ENCODE measurements at places on chromosomes 3 and 15.

DNA sequence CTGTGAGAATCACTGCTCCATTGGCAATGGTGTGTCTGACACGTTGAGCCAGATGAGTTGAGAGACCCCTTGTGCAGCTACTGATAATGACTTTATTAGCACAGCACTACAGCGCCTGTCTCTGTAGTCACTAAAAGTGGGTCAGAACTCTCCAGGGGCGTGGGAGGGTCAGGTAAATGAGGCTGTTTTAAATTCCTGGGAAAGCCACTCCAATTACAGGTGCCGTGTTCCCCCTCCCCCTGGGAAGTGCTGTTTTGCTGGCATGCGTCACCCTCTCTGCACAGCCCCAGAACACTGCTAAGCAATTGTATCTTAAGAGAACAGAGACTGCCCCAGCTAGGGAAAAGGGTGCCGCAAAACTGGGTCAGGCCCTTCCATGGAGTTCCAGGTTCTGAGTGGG lies 21.5 kb upstream of the CPNE9 start:
- DNase-seq = no peak

GRCh38 chr3:99286266-99286845 lies 352.0 kb upstream of the COL8A1 start:
- no peak for DNase-seq

DNA sequence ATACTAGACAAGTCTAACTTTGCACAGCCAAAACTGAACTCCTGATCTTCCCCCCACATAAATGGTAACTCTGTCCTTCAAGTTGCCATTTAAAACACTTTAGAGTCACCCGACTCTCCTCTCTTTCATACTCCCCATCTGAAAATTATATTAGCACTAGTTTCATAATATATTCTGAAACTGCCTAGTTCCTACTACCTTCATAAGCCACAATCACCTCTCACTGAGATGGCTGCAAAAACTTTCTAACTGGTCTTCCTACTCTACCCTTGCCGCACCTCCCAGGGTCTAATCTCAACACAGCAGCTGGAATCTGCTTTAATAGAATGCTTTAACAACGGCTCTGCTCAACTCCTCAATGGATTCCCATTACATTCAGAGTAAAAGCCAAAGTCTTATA lies 55.0 kb downstream of the GLB1 start:
- no peak for DNase-seq

DNA sequence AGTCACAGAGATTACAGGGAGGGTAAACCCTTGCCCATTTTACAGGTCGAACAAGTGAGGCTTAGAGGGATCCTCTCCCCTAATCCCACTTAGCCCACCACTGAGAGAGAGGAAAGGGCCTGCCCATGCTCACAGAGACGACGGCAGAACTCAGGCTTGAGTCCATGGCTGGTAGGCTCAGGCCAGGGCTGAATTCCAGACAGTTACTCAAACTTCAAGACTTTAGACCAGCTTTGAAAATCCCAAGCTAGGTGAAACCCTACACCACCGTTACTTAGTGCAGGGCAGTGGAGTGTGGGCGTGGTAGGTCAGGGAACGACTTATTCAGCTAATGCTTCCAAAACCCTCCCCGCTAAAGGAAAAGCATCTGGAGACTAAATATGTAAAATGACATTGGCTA lies 16.4 kb downstream of the GRIP2 start:
- DNase-seq = no peak

GRCh38 chr15:32870240-32871033 lies 152.6 kb downstream of the GREM1 start:
- DNase-seq = no peak

DNA sequence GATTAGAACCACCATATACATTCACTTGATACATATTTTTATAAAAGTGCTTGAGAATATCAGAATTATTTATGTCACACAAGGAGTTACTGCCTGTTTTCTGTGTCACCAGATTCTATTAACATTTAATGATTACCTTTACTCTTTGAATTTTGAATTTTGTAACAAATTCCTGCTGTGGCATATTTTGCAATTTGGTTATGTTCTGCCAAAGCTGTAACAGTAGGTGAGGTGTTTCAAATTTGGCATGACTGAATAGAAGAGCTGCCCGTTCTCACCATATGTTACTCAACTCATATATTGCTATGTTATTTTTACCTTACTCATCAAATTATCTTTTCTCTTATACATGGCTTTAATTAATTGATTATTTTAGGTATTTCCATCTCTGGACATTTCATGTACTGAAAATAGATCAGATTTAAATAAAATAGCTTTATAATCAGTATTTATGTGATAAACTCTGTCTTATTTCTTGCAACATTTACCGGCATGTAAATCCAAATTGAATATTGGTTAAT lies 18.9 kb downstream of the PML start:
- DNase-seq = no peak

GRCh38 chr15:35690698-35691116 lies 144.7 kb upstream of the DPH6 start:
- no peak for DNase-seq

- no peak for DNase-seq
These were observed 716.5 kb upstream of the CFAP20DC start for GRCh38 chr3:59766200-59766872.

DNA sequence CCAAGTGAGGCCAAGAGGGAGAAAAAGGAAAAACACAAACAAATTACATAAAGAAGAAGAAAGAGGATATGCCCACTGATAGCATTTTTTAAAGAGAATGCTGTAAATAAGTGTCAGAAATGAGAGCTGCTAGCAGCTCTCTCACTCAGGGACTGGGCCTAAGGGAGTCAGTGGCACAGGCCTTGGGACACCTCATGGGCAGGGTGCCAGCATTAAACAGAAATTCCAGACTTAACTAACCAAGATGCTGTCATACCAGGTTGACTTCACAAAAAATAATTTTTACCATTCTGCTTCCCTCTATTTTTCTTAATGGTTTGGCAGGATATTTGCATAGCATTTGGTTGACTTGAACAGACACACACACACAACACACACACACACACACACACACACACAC lies 92.3 kb upstream of the ADAMTSL3 start:
- DNase-seq = no peak

DNA sequence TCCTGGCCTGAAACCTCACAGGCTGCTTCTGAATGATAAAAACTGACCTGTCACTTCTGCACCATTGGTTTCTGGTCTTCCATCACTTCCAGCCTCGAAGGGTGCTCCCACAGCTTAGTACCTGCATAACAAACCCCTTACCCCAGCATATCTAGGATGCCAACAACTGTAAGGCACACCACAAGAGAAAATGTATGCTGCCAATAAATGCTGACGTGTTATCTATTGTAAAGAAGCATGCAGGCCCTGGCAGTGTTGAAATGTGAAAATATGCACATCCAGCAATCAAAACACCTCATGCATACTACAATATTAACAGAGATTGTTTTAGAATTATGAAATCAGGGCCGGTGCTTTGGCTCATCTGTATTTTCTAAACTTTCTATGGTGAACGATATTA lies 242.0 kb upstream of the NSMCE3 start:
- no peak for DNase-seq

DNA sequence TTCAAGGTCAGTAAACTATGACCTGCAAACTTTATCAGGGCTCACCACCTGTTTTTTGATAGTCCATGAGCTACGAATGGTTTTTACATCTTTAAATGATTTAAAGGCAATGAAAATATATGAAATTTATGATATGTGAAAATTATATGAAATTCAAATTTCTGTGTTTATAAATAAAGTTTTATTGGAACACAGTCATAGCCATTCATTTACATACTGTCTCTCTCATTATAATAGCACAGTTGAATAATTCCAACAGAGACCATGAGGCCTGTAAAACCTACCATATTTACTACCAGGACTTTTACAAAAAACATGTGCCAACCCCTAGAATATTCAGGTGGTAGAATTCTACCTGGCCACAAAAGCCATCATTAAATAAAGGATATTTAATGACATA lies 64.0 kb upstream of the XXYLT1 start:
- DNase-seq = no peak

DNA sequence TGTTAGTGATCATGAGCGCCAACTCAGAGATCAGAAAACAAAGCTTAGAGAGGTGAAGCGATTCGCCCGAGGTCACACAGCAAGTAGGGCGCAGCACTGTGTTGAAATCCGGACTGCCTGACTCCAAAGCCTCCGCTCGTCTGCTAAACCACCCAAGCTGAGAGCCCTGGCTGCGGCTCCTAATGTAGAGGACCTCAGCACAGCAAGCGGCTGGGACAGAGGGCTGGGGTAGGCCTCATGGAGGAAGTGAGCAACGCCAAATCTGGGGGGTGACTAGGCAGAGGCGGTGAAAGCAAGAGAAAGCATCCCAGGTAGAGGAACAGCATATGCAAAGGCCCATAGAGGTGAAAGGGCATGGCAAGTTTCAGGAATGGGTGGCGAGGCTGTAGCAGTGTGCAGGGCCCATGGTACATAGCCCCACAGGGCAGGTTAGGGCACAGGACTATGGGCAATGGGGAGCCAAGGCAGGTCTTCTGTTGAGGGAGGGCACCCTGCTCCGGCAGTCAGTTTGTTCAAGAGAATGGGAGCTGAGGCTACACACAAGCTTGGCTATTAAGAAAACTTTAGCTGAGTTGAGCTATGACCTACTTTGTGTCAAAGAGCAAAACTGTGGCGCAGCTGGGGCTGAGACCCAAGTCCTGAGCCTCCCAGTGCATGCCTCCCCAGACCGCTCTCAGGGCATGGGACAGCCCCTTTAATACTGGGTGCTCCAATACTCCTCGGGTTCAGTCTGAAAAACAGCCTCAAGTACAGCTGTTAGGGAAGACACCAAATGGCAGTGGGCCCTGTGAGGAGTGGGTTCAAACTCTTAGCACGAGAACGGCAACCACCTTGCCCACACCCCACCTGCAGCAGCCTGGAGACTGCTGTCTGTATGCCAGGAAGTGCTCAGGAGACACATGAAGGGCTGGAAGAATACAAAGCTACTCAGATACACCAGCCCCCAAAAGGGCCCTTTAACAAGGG lies 988 bp upstream of the CFAP92 start:
- no peak for DNase-seq

DNA sequence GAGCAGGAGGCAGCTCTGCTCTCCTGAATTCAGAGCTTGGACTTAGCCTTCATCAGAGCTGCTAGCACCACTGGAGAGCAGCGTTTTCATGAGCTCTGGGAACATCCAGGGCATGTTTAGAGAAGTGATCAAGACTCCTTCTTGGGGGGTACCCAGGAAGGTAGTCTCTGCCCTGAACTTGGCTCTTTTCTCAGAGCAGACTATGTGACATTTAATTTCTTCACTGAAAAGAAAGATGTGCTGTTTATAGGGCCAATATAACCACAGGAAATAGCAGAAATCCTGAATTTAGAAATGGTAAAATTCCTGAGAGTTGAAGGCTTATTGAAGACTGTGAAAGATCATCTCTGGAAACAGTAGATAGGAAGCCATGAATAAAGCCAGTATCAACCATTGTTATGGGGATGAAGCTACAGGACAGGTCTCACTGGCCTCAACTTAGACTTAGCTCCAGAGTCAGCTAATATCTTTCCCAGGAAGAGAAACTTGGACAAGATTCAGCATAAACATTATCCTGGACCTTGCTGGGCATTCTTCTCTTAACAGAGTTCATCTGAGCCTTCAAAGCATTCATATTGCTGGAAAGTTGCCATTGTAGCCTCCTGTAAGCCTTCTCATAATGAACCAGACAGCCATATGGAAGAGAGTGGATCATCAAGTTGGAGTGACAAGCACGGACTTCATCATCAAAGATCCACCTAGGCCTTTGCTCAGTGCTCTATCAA lies 386.6 kb upstream of the THBS1 start:
- DNase-seq = no peak

GRCh38 chr3:157958457-157958856 lies 147.8 kb downstream of the SHOX2 start:
- DNase-seq = no peak

GRCh38 chr3:20511863-20512505 lies 326.0 kb upstream of the SGO1 start:
- no peak for DNase-seq

DNA sequence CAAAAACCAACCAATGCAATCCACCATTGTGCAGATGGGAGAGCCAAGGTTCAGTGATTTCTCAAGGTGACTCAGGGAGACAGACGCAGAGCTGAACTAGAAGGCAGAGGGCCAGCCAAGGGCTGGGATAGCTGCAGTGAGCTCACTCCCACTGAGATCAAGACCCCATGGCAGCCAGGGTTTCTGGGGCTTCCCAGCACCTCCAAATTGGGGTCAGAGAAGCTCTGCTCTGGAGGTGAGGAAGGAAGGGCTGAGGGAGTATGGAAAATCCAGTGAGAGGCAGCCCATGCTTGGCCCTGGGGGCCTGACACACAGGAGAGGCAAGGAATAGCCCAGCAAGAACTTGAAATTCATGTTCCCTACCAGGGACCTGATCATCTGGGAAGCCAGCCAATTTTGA lies 61.0 kb downstream of the ISG20 start:
- no peak for DNase-seq

- no peak for DNase-seq
These were observed 583.3 kb upstream of the PPP2R3A start for GRCh38 chr3:135382188-135382587.

- no peak for DNase-seq
These were observed 55.9 kb upstream of the SYN2 start for GRCh38 chr3:11948331-11948730.

All from esophagus squamous epithelium (tissue), 5 donors.